ENCODE measurements at places on chromosomes 7 and 10.

DNA sequence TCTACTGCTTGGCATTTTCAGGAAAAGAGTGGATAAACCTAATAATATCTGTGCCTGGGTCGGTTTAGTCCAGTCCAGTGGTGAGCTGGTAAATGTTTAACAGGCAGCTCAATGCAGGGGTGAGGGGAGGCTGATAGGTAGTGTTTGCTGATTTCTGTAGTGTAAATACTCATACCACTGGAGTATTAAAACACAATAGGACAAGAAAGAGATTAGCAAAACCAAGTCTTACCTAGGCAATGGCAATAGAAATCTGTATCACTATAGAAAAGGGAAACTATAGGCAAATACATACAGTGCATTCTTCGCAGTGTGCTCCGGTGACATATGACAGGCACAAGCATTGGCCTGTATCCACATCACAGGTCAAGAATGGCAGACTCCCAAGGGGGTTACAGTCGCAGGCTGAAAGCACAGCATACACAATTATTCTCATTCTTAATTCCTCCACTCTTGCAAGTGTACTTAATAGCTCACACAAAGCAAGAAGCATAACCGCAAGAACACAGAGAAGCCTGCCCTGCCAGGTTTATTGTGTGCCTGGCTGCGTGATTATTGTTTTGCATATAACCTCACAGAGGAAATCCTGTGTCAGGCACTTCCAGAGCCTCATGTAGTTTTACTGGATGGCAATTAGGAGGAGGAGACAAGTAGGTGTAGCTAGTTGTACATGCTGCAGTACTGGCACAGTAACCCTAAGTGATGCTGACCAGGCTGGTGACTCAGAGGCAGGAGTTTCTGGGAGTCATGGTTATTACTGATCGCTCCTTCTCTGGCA is 35.0 kb downstream of the LAMB4 start:
- no peaks in the 10 kb centered on the region for H3K36me3 ChIP-seq
- H3K27me3 ChIP-seq = no peaks in the 10 kb centered on the region
- DNase-seq = peak; percentile 51
- peaks cover 45% of the 10 kb centered on the region for H3K4me1 ChIP-seq

DNA sequence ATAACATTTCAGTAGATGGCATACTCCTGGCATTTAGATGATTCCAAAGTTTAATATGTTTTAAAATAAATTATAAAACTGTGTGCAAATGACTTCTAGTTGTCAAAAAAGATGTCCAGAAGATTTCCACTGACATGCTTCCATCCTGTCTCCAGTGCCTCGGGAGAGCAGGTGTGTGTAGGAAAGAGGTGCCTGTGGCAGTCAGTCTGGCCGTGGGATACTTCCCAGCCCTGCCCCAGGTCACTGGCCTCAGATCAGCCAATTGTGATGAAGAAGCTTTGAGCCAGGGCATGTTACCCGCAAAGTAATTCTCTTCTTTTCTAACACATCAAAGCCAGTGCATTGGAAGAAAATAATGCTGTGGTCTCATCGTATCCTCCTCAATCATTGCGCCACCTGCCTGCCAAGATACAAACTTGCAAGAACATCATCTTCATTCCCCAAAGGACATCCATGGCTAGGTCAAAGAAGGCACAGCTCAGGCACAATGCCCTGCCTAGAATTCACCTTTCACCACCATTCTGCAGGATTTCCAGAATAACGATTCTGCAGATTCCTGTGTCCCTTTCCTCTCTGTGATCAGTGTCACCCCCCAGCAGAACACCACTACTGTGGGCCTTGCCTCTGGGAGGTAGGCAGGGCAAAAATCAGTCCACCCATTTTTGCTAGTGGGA is 6.3 kb upstream of the KCNMA1 start:
- H3K27me3 ChIP-seq = peaks cover 44% of the 10 kb centered on the region
- no peak overlapping the region for H3K4me3 ChIP-seq
- H3K27ac ChIP-seq = no peak overlapping the region
- DNase-seq = no peak
- H3K4me1 ChIP-seq = peaks cover 2% of the 10 kb centered on the region

GRCh38 chr10:59129867-59130266 is 46.6 kb upstream of the PHYHIPL start:
- no peak overlapping the region for H3K4me3 ChIP-seq
- H3K36me3 ChIP-seq = no peaks in the 10 kb centered on the region
- H3K27me3 ChIP-seq = peaks cover 6% of the 10 kb centered on the region
- no peak for DNase-seq
- H3K27ac ChIP-seq = no peak overlapping the region
- peaks cover 31% of the 10 kb centered on the region for H3K4me1 ChIP-seq

GRCh38 chr10:119438717-119439116 is 103.8 kb downstream of the RGS10 start:
- H3K27ac ChIP-seq = no peak overlapping the region
- no peak overlapping the region for H3K4me3 ChIP-seq
- DNase-seq = no peak
- peaks cover 30% of the 10 kb centered on the region for H3K36me3 ChIP-seq
- no peaks in the 10 kb centered on the region for H3K27me3 ChIP-seq

DNA sequence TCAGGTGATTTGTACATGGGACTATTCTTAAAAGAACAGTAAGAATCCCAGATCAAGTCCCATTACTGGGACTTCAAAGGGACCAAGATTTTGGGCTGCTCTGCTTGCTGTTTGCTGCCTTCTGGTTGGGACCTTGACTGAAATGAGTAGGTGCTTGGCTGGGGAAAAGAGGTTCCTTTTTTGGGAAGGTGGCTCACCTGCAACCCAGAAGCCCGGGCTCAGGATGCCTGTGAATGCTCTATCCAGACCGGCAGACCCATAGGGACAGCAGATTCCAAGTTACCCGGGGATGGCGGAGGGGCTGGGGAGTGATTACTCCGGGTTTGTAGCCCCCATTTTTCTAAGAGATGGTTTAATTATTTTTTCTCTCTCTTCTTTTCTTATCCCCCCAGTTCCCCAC is 104.0 kb downstream of the CPXM2 start:
- no peaks in the 10 kb centered on the region for H3K4me1 ChIP-seq
- DNase-seq = no peak
- H3K4me3 ChIP-seq = no peak overlapping the region
- H3K36me3 ChIP-seq = no peaks in the 10 kb centered on the region

GRCh38 chr7:88437132-88437531 is 130.4 kb upstream of the STEAP4 start:
- no peak overlapping the region for H3K27ac ChIP-seq
- no peaks in the 10 kb centered on the region for H3K36me3 ChIP-seq

GRCh38 chr10:31602541-31603234 is 283.7 kb downstream of the ZEB1 start:
- H3K36me3 ChIP-seq = no peaks in the 10 kb centered on the region
- peaks cover 25% of the 10 kb centered on the region for H3K27me3 ChIP-seq
- H3K4me3 ChIP-seq = peak overlapping the region; percentile 80

DNA sequence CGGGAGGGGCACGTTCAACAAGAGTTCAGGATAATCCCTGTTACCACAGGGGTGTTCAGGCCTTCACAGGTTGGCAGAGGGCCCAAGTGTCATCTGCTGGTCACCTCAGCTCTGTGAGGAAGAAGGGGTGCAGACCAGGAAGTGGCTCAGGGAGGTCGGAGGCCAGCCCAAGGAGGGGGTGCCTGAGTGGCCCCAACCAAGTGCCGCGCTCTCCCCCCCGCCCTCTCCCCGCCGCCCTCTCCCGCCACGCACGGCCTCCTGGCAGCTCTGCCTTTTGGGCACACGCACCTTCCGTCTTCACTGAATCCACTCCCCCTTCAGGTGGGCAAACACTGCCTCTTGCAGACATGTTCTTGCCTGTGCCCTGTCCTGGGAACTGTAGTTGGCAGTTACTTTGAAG is 245.2 kb downstream of the PAXIP1 start:
- H3K4me3 ChIP-seq = no peak overlapping the region
- no peak overlapping the region for H3K27ac ChIP-seq
- DNase-seq = no peak

GRCh38 chr10:132603851-132604533 is 66.4 kb downstream of the INPP5A start:
- DNase-seq = no peak
- H3K36me3 ChIP-seq = peaks cover 17% of the 10 kb centered on the region
- H3K27me3 ChIP-seq = no peaks in the 10 kb centered on the region
- no peak overlapping the region for H3K4me3 ChIP-seq

GRCh38 chr7:24255139-24255538 is 28.9 kb upstream of the NPY start:
- H3K4me1 ChIP-seq = no peaks in the 10 kb centered on the region
- no peak overlapping the region for H3K27ac ChIP-seq
- H3K4me3 ChIP-seq = no peak overlapping the region
- no peak for DNase-seq
- no peaks in the 10 kb centered on the region for H3K27me3 ChIP-seq

DNA sequence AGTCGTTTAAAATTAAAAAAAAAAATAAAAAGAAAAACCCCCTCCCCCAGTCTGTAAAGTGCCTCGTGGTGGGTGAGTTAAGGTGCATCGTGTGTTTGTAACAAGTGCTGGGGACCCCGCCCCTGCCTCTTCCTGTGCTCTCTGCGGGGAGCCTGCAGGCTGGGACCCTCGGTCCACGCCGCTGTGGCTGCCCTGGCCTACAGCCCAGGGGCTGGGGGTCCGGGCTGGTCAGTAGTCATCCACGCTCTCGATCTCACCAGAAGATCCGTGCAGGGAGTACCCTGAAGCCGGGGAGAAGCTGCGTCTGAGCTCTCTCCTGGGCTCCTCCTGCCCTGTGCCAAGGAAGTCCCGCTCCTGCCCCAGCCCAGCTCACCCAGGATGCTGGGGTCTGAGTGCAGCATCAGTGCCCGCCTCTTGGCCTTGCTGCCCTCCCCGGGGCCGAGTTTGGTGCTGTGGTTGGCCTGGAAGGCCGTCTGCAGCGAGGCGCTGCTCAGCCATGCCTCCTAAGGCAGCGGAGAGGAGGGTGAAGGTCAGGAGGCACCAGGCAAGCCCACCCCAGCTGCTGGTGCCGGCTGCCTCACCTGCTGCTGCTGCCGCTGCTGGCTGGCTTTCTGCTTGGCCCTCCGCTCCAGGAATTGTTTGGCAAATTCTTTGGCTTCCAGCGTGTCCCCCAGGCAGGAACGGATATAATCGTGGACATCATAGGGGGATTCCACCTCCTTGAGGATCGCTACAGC is 8.1 kb downstream of the GNB2 start:
- H3K27ac ChIP-seq = no peak overlapping the region
- no peaks in the 10 kb centered on the region for H3K27me3 ChIP-seq
- no peaks in the 10 kb centered on the region for H3K4me1 ChIP-seq

GRCh38 chr7:121273467-121274167 is 55.2 kb upstream of the WNT16 start:
- H3K27me3 ChIP-seq = no peaks in the 10 kb centered on the region
- no peaks in the 10 kb centered on the region for H3K4me1 ChIP-seq
- H3K27ac ChIP-seq = no peak overlapping the region
- no peaks in the 10 kb centered on the region for H3K36me3 ChIP-seq
- H3K4me3 ChIP-seq = no peak overlapping the region
- DNase-seq = no peak

DNA sequence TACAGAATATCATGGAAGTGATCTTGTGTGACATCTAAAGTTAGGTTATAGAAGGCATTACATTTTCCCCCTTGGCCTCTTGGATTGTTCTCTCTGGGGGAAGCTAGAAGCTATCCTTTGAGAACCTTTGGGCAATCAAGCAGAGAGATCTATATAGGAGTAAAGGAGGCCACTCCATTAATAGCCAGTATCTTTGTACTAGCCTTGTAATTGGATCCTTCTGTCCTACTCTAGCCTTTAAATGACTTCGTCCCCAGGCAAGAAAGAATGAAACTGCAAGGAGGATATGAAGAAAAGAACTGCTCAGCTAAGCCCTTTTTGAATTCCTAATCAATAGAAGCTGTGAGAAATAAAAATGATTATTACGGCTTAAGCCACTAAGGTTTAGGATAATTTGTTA is 230.9 kb downstream of the AGMO start:
- H3K4me3 ChIP-seq = no peak overlapping the region
- no peaks in the 10 kb centered on the region for H3K36me3 ChIP-seq
- no peaks in the 10 kb centered on the region for H3K4me1 ChIP-seq
- H3K27ac ChIP-seq = no peak overlapping the region

- no peaks in the 10 kb centered on the region for H3K27me3 ChIP-seq
- H3K36me3 ChIP-seq = no peaks in the 10 kb centered on the region
- DNase-seq = no peak
These were observed 63.5 kb downstream of the GRK5 start for GRCh38 chr10:119270762-119271366.

DNA sequence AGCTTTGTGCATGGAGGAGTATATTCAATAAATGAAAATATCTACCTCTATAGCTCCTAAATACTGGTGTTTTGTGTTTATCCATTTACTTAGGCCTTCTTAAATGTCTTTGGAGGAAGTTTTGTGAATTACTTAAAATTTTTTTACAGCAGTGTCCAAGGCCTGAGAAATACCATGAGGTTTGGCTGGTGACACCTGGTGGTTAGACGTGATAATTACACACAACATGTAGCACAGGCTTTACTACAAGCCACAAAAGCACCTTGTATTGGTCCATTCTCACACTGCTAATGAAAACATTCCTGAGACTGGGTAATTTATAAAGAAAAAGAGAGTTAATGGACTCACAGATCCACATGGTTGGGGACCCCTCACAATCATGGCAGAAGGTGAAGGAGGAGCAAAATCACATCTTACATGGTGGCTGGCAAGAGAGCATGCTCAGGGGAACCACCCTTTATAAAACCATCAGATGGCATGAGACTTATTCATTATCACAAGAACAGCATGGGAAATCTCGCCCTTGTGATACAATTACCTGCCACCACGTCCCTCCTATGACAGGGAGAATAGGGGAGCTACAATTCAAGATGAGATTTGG is 20.6 kb downstream of the HYAL4 start:
- peaks cover 1% of the 10 kb centered on the region for H3K36me3 ChIP-seq
- no peak overlapping the region for H3K27ac ChIP-seq
- peak; percentile 17 for DNase-seq

DNA sequence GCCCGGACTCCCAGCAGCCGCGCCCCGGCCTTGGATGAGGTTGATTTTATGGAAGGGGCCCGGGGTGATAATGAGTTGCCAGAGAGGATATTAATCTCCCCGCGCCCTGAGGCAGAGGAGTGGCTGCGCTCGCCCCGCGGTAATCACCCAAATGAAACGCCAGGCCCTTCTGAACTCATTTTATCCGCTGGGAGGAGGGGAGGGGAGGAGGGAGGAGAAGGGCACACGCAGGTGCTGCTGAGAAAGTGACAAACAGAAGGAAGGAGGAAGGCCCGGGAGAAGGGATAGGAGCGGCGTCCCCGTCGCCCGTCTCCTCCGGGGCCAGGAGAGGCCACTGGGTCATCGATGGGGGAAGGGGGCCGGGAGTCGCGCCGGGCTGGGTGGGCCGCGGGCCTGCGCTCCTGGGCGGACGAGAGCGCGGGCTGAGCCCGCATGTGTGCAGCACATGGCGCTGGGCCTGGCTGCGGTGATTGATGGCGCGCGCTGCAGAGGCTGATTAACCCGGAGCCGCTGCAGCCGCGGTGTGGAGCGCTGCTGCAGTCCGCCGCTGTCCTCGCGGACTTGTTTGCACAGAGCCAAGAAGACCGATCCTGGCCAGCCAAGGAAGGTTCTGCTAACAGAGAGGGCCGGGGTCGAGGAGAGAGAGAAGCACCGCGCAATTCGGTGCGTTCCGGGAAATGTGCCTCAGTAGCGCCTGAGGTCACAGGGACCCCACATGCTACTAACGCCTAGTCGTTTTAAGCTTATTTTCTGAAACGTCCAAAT is 6.5 kb downstream of the MNX1 start:
- H3K36me3 ChIP-seq = peaks cover 16% of the 10 kb centered on the region
- H3K27ac ChIP-seq = peak overlapping the region; percentile 88
- no peak for DNase-seq
- H3K4me1 ChIP-seq = peaks cover 31% of the 10 kb centered on the region
- no peak overlapping the region for H3K4me3 ChIP-seq

Measured in progenitor cell of endocrine pancreas (in vitro differentiated cells).